ENCODE measurements at places on chromosomes 11 and 22.

- no peak for DNase-seq
Measured at GRCh38 chr11:47510209-47510608, 42.7 kb downstream of the CELF1 start.

GRCh38 chr11:22521226-22521625 lies 104.4 kb downstream of the FANCF start:
- no peak for DNase-seq

- DNase-seq, result no peak
Measured at GRCh38 chr11:17633987-17634775, 85.2 kb upstream of the MYOD1 start.

DNA sequence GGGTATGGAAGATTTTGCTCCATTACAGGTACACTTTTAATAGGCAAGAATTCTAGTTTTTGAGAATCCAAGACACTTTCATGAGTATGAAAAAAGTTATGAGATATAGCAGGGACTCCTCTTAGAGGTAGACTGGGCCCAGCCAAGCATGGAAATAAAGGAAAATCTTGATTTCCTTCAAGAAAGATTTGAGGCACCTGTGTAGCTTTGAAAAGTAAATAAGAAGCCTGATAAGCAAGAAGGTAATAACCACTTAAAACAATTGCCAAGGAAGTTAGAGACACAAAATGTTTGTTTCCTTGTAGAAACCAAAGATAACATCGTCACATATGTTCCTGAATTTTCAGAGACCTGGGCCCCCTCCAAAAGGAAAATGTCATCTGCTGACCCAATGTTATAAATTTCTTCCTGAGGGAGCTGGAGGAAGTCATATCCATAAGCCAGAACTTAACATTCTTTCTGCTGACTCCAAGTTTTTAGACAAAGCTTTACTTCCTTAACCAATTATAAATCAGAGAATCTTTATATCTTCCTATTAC lies 314.5 kb upstream of the ANO3 start:
- no peak for DNase-seq

- DNase-seq, result no peak
Measured at GRCh38 chr11:110431674-110432073, 1.9 kb downstream of the FDX1 start.

DNA sequence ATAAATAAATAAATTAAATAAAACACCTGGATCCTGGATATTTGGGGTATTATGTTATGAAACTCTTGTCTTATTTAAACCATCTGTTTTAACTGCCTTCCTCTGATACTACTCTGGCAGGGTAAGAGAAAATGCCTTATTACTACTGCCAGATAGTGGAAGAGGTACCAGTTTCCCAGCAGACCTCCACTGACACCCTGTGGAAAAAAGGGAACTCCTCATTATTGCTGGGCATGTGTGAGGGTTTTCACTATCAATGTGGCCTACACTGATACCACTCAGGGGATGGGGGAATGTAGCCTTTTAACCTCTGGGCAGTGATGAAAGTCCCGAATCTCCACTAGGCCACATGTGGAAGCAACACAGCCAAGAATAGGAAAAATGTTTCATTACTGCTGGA lies 121.0 kb downstream of the LUZP2 start:
- DNase-seq, result no peak

DNA sequence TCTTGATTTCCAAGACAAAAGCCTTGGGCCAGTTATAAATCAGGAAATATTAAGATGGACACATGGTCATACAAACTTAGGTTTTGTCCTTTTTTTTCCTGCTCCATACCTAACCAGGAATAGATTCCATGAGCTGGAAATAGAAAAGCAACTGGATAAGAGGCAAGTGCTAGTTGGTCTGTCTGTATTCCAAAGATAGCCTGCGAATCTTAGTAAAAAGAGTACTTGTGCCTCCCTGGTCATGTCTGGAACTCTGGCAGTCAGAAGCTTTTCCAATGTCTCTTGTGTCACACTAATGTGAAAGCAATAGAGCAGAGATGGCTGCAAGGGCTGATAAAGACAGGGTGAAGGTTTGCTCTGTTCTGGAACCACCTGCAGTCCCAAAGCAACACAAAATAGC lies 590.2 kb upstream of the ANO5 start:
- no peak for DNase-seq

- no peak for DNase-seq
Measured at GRCh38 chr11:126862664-126863243, 137.8 kb downstream of the KIRREL3 start.

DNA sequence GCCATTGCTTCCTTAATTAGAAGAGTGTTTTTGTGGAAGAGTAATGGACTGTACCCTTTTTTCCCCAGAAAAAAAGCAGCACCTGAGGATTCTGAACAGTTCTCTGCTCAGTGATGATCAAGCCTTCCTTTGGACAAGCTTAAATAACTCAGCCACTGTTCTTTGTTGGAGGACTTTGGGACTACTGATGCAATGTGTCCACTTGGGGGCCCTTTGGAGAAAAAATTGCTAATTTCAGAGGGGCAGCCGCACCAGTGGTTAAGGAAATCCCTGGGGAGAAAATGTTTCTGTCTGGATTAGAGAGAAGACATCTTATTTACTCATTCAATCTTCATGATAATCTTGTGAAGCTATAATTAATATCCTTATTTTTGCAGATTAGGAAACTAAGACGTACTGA lies 5.3 kb upstream of the KMT2A start:
- DNase-seq, result no peak

DNA sequence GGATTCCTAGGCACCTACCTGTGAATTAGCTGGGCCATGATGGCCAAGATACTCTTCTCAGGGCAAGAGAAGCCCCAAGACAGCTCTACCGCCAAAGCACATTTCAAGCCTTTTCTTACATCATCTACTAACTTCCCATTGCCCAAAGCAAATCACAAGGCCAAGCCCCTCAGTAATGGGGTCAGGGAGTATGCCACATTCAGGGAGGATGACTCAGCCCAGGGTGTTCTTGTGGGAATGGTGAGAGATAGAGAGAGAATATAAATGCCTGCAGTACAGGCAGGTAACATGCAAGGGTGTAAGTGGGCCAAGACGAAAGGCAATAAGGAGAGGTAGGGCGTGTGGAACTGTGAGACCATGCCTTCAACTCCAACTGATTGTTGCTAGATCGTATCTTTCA lies 162.5 kb upstream of the ISX start:
- no peak for DNase-seq

- DNase-seq, result no peak
Measured at GRCh38 chr11:75260396-75261170, 20.0 kb downstream of the TPBGL start.

DNA sequence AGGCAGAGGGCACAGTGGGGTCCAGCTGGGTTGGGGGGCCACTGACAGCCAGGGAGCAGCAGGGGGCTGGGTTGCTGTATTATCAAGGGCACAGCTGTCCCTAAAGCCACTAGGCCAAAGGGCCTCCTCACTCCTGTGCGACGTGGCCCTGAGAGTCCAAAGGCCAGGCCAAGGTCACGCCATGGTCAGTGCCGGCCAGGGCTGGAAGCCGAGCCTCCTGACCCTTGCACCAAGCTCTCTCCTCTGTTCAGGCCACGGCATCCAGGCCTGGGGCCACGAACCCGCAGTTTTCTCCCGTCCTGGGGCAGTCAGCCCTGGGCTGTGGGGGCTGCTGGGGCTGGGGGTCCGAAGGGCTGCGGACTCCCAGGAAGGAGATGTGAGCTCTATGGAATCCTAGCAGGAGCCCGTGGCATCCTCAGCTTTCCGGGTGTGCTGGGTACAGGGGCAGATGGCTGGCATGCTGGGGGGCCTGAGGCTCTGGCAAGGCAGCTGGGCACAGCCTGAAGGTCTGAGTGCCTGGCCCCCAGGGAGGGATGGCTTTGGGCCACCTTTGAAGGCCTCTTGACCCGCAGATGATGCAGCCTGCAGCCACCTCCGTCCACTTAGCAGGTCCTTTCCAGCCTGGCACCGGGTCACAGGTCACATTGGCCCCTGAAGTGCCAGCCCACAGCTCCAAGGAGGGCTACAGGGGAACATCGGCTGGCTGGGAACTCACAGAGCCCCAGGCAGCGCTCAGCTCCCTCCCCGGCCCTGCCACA lies 17.3 kb upstream of the PPARA start:
- no peak for DNase-seq

DNA sequence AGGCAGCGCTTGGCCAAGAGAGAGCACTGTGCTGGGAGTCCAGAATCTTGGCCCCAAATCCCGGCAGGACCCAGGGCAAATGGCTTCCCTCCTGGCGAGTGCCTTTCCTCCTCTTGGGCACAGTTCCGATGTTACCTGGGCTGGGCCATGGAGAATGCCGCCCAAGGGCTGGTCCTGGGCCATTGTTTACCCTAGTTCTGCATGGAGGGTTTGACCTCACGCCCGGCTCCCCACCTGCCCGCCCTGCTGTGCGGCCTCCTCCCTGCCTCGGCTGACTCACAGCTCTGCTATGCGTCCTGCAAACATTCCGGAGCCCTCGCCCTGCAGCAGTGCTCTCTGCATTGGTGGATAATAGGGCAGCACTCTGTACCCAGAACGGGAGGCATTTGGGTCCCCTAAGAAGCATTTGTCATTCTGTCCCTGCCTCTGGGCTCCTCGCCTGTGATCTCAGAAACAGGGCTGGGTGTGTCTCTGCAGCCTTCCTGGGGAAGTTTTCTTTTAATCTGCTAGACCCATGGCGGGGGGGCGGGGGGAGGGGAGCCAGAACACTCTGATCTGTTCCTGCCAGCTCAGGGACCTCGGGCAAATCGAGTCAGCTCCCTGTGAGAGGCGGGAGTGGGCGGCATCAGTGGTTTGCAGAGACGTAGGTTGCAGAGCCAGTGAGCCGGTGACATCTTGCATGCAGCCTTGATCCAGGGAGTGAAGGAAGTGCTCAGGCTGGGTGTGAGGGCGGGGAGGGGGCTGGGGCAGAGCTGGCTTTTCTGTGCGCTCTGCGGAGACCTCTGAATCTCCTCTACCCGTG lies 32.9 kb upstream of the SMIM38 start:
- peak; percentile 53 for DNase-seq

DNA sequence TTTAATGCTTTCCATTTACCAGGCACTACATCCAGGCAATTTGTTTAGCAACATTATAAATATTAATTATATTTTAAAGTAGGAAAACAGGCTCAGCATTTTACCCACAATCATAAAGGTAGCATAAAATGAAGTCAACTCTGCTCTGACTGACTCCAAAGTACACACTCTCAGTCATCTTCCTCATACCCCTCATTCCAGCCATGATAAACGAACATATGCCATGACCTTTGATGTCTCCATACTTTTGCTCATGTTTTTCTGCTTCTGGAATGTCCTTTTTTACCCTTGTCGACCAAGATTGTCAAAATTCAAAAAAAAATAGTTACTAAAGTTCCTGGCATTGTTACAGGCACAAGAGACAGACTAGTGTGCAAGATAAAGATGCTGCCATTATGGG lies 77.7 kb upstream of the SOX6 start:
- no peak for DNase-seq

DNA sequence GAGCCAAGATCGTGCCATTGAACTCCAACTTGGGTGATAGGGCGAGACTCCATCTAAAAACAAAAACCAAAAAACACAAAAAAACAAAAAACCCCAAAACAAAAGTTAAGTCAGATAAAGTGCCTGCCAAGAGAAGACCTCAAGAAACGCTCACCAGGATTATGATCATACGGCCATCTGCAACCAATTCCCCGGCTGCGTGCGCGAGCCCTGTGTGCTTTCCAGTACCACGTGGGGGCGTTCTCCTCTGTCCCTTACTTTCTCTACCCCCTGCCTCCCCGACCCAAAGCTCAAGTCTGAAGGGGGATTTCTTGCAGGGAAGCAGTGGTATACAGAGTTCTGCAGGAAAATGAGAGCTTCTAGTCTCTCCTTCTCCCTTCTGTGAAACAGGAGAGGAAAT lies 10.5 kb upstream of the RPS19BP1 start:
- no peak for DNase-seq

- no peak for DNase-seq
Measured at GRCh38 chr11:78982473-78982872, 407.8 kb upstream of the NARS2 start.

GRCh38 chr11:64894070-64894811 lies 15.8 kb upstream of the EHD1 start:
- peak; percentile 95 for DNase-seq

- no peak for DNase-seq
Measured at GRCh38 chr11:44725016-44725685, 1.6 kb upstream of the TSPAN18 start.

- no peak for DNase-seq
Measured at GRCh38 chr11:80519596-80520506, 1079.0 kb upstream of the TENM4 start.

DNA sequence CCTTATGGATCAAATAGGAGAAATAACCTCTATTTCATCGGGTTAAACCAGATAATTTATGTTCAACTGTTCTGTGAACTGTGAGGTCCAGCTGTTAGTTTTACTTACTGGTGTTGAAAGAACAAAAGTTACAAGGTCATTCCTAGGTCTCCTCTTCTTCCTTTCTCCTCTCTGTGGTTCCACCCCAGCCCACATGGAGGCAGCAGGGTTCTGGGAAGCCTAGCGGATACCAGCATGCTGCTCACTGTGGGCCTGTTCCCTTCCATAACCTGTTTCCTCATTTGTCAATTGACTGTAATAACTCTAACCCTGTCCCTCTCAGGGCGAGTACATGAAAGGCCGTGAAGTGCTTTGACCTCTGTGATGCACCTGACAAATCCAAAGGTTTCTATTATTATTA lies 27.8 kb downstream of the RELT start:
- no peak for DNase-seq

DNA sequence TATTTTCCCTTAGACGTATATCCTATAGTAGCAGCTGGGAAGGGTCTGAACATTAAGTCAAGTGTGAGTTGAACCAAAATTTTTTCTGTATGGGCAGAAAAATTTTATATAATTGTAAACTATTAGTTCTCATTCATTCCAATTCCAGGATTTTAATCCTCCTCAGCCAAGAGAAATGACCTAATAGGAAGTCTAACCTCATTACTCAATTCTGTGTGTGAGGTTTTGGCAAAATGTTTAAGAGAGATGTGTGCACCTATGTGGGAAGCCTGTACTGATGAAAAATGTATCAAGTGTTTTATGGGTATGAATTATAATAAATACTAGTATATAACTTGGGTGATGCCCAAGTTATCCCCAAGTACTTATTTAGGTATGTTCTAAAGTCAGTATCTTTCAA lies 311.6 kb upstream of the PITPNB start:
- DNase-seq, result no peak
